ENCODE measurements at places on chromosomes 1 and 21. TPM values are rescaled to one million over a fixed set of nuclear protein-coding genes. Genes with fewer than 3 reads are reported as not detected.

Gene ATAD3C
- polyA plus RNA-seq = 1.0 TPM

Gene TSPAN2
- polyA plus RNA-seq = 14.0 TPM

Gene RABIF
- polyA plus RNA-seq = 11.1 TPM

Gene RHD
- polyA plus RNA-seq = 1.5 TPM
